ENCODE measurements at places on chromosomes 1 and 21.

DNA sequence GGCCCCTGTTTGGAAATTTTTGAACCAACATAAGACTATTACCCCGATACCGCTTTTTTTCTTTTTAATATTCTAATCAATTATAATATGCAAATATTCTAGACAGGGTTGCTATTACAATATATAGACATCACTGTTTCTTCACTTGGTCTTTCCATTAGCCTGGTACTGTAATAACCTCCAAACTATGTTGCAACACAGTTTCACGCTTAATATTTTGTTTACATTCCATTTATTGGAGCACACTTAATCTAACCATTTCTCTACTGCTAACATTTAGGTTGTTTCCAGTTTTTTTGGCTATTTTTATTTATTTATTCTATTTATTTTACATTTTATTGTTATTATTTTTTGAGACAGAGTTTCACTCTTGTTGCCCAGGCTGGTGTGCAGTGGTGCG, 17.6 kb upstream of the NID1 start:
- no peak for DNase-seq

DNA sequence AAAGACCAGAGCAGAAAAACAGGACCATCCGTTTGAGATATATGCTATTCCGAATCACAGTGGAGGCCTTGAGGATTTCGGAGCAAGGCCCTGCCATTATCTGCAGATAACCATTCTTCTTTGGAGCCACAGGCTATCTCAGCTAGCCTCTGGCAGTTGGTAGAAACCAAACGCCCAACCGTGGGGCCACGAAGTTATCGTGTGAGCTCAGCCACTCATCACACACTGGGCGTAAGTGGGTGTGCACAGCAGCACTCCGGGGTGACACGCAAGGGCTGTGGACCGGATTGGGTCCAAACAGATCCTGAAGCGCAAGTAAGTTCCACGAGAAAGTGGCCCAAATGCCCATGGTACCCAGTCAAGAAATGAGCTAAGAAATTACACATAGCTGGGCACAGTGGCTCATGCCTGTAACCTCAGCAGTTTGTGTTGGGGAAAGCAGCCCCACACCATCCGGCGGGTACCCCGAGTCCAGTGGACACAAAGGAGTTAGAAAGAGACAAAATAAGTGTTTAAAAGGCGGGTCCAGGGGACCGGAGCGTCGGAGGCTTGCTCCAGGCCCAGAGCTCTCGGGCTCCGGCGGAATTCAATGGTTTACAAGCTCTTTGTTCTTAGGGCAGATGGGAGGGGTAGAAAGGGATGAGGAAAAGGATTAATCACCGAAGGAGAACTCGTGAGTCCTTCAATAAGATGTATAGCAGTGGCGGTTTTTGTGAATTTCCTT, 130.6 kb downstream of the LIPI start:
- no peak for DNase-seq

DNA sequence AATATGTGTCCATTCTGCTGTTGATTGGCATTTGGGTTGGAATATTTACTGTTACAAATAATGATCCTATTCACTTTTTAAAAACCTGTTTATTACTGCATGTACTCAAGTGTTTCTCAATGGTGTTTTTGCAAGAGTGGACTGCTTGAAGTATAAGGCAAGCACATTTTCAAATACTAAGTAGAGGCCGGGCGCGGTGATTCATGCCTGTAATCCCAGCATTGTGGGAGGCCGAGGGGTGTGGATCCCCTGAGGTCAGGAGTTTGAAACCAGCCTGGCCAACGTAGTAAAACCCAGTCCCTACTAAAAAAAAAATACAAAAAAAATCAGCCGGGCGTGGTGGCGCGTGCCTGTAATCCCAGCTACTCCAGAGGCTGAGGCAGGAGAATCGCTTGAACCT, 276.9 kb upstream of the ADGRL4 start:
- no peak for DNase-seq

GRCh38 chr1:200893411-200893901, 1.2 kb upstream of the INAVA start:
- no peak for DNase-seq

DNA sequence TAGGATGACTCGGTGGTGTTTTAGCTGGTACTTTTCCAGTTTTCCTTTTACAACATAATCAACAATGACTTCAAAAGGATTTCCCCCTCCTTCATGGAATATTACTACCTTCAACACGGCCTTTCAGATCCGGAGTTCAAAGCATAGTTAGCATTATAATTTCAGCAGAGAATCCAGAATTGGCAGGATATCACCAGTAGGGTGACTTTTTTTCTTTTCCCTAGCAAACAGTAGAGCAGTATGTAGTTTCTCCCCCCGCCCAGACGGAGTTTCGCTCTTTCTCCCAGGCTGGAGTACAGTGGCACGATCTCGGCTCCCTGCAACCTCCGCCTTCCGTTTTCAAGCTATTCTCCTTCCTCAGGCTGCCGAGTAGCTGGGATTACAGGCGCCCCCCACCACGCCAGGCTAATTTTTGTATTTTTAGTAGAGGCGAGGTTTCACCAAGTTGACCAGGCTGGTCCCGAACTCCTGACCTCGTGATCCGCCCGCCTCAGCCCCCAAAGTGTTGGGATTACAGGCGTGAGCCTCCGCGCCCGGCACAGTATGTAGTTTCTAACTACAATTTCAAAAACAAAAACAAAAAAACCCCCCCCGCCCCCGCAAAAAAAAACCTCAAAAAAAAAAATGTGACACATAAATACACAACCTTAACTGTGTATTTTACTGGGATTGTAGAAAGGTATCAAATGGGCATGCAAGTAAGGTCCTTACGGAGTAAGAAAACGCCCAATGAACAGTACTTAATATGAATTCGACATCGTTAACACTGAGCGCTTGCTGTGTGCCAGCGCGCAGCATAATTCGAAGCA, 1.5 kb upstream of the COX20 start:
- peak; percentile 15 for DNase-seq

DNA sequence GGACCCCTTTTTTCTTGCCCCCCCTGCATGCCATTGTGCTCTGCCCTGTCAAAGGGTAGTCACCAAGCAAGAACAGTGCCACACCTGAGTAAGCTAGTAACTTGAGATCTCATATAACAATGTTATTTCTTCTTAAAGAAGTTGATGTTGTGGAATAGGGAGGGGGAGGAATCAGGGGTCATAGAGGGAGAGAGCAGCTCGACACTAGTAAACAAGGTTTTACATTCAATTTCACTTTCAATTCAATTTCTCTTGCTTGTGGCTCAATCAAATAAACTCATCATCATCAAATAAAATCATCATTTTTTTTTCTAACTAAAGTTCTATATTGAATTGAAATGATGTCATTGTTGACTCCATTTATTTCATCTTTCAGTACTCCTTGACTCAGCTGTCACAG, 106.4 kb downstream of the CRB1 start:
- no peak for DNase-seq

DNA sequence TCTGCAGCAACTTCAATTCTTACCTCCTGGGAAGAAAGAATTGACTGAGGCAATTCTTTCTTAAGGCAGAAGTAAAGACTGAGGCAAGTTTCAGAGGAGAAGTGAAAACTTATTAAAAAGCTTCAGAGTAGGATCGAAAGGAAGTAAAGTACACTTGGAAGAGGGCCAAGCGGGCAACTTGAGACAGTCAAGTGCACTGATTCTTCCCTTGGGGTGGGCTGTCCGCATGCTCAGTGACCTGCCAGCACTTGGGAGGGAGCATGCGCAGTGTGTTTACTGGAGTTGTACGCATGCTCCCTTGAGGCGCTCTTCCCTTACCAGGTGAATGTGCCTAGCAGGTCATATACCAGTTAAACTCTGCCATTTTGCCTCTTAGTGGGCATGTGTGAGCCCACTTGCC, 55.3 kb upstream of the NBPF3 start:
- no peak for DNase-seq
